ENCODE measurements at places on chromosomes 5 and 9.
A peak's percentile ranks its signal among the peaks of the same experiment; 100 is the strongest.

- no peaks in the 10 kb centered on the region for H3K27me3 ChIP-seq
- peaks cover 18% of the 10 kb centered on the region for H3K4me1 ChIP-seq
- H3K27ac ChIP-seq: peak overlapping the region; percentile 25
- peak overlapping the region; percentile 56 for H3K4me3 ChIP-seq
Observed at GRCh38 chr9:121500165-121500478, 478 bp upstream of the GGTA1 start.

- no peak overlapping the region for H3K27ac ChIP-seq
- H3K4me3 ChIP-seq: no peak overlapping the region
- H3K27me3 ChIP-seq: no peaks in the 10 kb centered on the region
- DNase-seq: no peak
- H3K4me1 ChIP-seq: no peaks in the 10 kb centered on the region
Observed at GRCh38 chr9:14671377-14671776, 21.9 kb downstream of the ZDHHC21 start.

DNA sequence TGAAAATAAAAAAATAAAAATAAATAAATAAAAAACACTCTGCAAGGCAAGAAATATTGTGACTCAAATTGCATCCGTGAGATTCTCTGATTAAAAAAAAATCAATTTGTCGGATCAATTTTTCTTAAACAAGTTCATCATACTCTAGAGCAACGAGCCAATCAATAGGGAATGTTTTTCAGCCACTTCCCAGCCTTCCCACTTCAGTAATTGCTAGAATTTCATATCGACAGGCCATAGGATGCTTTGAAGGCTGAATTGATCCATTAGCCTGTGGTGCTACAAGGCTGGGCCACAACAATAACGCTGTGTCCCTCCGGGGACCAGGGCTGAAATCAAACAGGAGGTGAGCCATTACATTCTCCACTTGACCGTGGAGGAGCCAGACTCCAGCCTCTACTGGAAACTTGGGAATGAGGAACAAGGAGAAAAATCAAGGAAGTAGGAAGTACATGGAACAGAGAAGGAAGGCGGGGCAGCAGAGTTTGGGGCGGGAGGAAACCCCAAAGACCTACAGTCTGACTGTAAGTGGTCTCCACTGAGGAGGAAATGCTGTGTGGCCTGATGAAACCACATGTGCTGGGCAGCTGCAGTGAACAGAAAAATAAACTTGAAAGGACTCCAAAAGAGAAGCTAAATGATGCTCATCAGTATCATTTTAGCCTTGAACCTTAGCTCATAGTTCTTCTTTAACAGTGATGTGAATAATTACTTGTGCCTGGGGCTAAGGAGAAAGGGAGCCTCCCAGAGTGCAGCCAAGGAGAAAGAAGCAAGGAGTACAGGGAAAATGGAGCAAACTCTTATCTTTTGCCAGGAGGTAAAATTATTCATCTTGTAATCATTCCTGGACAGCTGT lies 308.6 kb downstream of the TLE1 start:
- H3K36me3 ChIP-seq: no peaks in the 10 kb centered on the region
- no peak overlapping the region for H3K4me3 ChIP-seq
- no peak for DNase-seq
- H3K27ac ChIP-seq: no peak overlapping the region

DNA sequence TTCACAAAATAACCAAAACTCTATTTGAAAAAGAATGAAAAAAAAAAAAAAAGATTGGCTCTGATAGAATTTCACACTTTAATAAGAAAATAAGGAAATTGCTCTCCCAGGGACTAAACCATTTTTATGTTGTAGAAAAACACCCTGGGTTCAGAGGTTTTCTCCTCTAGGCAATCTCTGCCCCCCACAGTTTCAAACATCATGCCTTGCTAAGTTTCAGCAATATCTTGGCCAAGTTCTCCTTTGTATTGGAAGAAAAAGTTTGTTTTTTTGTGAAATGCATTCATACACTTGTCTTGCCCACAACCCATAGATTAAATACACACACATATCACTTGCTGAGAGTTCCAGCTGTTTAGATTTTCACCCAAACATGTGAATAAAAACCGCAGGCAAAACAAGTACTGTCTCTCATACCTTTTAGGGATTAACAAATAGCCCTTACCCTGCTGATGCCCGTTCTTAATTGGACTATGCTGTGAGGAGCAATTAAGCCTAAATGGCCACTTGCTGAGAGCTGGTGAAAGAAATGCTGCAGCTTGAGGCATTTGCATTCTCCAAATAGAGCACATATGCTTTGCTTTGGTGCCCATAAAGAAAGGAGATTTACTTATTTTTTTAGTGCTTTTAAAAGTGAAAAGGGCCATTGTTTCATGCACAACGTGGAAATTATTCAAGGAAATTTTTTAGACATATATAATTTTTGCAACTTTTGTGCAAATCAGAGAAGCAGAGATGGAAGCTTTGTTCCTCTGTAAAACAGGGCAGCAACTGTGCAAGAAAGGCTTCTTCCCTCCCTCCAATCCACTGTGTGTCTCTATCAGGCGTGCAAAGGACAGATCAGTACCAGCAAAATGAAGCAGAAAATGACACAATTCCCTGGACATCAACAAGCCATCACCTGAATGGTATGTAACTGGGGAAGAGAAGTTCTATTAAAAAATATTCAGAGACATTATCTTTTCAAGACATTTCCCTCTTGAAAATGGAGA lies 262.4 kb upstream of the KIF2A start:
- H3K27ac ChIP-seq: no peak overlapping the region
- no peak for DNase-seq
- H3K4me1 ChIP-seq: no peaks in the 10 kb centered on the region
- no peaks in the 10 kb centered on the region for H3K36me3 ChIP-seq

DNA sequence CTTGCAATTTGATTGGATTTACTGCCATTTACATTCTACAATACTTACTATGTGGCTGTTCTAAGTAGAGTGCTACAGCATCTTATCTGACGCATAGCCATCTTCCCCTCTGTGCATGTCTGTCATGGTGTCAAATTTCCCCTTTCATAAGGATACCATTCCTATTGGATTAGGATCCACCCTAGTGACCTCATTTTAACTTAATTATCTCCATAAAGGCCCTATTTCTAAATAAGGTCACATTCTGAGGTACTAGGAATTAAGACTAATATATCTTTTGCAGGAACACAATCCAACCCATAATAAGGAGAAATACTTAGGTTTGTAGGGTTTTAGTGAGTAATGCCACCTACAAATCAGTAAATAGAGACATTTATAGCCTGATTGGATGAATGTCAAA lies 268.0 kb downstream of the ADAMTSL1 start:
- no peaks in the 10 kb centered on the region for H3K4me1 ChIP-seq
- no peak overlapping the region for H3K4me3 ChIP-seq
- H3K36me3 ChIP-seq: no peaks in the 10 kb centered on the region
- no peak for DNase-seq
- no peak overlapping the region for H3K27ac ChIP-seq

GRCh38 chr9:129990269-129991010 lies 52.5 kb downstream of the FNBP1 start:
- peak overlapping the region; percentile 65 for H3K27ac ChIP-seq
- H3K4me1 ChIP-seq: no peaks in the 10 kb centered on the region
- no peaks in the 10 kb centered on the region for H3K27me3 ChIP-seq
- peak; percentile 79 for DNase-seq

DNA sequence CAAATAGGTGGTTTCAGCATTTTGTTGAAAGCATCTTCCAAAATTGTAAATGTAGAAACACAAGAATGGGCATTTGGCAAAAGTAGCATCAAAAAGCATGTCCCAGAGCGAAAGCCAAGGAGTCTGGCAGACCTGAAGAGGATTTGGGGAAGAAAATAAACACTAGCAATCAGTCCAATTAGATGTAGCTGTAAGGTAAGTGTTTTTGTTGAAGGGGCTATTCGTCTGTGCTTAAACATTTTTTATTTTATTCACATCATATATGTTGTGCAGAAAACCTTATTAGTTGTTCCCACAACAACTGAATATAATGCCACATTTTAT lies 954.1 kb upstream of the COX7C start:
- no peak overlapping the region for H3K4me3 ChIP-seq
- no peak for DNase-seq
- no peaks in the 10 kb centered on the region for H3K4me1 ChIP-seq
- H3K36me3 ChIP-seq: no peaks in the 10 kb centered on the region
- H3K27me3 ChIP-seq: no peaks in the 10 kb centered on the region

- H3K36me3 ChIP-seq: no peaks in the 10 kb centered on the region
- H3K4me3 ChIP-seq: no peak overlapping the region
- H3K27ac ChIP-seq: no peak overlapping the region
- H3K27me3 ChIP-seq: no peaks in the 10 kb centered on the region
- H3K4me1 ChIP-seq: no peaks in the 10 kb centered on the region
- DNase-seq: no peak
Observed at GRCh38 chr5:148457183-148457620, 73.4 kb downstream of the FBXO38 start.

- H3K4me1 ChIP-seq: no peaks in the 10 kb centered on the region
- no peak overlapping the region for H3K27ac ChIP-seq
- H3K36me3 ChIP-seq: no peaks in the 10 kb centered on the region
- H3K4me3 ChIP-seq: no peak overlapping the region
- DNase-seq: peak; percentile 25
- no peaks in the 10 kb centered on the region for H3K27me3 ChIP-seq
Observed at GRCh38 chr9:35697486-35697885, 7.8 kb upstream of the TPM2 start.

GRCh38 chr5:160036884-160037283 lies 27.9 kb downstream of the TTC1 start:
- DNase-seq: no peak
- no peaks in the 10 kb centered on the region for H3K4me1 ChIP-seq
- no peak overlapping the region for H3K4me3 ChIP-seq
- H3K36me3 ChIP-seq: no peaks in the 10 kb centered on the region
- H3K27ac ChIP-seq: no peak overlapping the region

GRCh38 chr5:83378624-83379289 lies 92.8 kb upstream of the VCAN start:
- H3K36me3 ChIP-seq: no peaks in the 10 kb centered on the region
- no peak overlapping the region for H3K27ac ChIP-seq
- DNase-seq: no peak
- H3K4me3 ChIP-seq: no peak overlapping the region
- H3K27me3 ChIP-seq: no peaks in the 10 kb centered on the region
- no peaks in the 10 kb centered on the region for H3K4me1 ChIP-seq

GRCh38 chr5:108521011-108521700 lies 139.3 kb upstream of the FBXL17 start:
- no peaks in the 10 kb centered on the region for H3K36me3 ChIP-seq
- no peak for DNase-seq
- peaks cover 8% of the 10 kb centered on the region for H3K4me1 ChIP-seq
- no peak overlapping the region for H3K27ac ChIP-seq
- no peaks in the 10 kb centered on the region for H3K27me3 ChIP-seq
- H3K4me3 ChIP-seq: no peak overlapping the region

GRCh38 chr9:21966140-21966851 lies 27.9 kb downstream of the CDKN2A start:
- H3K4me3 ChIP-seq: no peak overlapping the region
- no peak for DNase-seq
- no peak overlapping the region for H3K27ac ChIP-seq
- peaks cover 10% of the 10 kb centered on the region for H3K4me1 ChIP-seq
- H3K27me3 ChIP-seq: no peaks in the 10 kb centered on the region

DNA sequence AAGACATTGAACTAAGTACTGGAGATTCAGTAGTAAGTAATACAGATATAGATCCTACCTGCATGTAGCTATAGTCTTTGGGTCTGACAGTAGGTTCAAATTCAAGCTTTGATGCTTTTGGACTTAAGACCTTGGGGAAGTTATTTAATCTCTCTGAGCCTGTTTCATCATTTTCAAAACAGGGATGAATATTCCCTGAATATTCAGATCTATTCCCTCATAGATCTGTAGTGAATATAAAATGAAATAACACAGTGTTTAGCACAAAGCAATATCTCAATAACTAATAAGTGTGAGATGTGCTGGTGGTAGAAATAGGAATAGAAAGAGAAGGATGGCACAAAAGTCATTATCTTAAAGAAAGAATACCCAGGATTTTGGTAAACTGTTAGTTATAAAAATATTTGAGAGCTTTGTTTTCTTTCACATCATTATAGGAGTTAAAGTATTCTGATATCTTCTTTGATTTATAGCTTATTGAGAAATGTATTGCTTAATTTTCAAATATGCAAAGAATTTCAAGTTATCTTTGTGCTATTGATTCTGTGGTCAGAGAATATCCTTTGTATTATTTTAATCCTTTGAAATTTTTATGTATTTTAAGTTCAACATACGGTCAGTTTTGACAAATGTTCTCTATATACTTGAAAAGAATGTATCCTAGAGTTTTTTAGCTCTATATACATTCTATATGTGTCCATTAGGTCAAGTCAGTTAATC lies 11.4 kb upstream of the RANBP3L start:
- no peaks in the 10 kb centered on the region for H3K27me3 ChIP-seq
- H3K36me3 ChIP-seq: no peaks in the 10 kb centered on the region
- no peak for DNase-seq
- H3K27ac ChIP-seq: no peak overlapping the region
- H3K4me3 ChIP-seq: no peak overlapping the region

GRCh38 chr5:170760113-170760512 lies 23.4 kb upstream of the GABRP start:
- no peak overlapping the region for H3K4me3 ChIP-seq
- H3K4me1 ChIP-seq: no peaks in the 10 kb centered on the region
- no peaks in the 10 kb centered on the region for H3K36me3 ChIP-seq
- no peak overlapping the region for H3K27ac ChIP-seq

DNA sequence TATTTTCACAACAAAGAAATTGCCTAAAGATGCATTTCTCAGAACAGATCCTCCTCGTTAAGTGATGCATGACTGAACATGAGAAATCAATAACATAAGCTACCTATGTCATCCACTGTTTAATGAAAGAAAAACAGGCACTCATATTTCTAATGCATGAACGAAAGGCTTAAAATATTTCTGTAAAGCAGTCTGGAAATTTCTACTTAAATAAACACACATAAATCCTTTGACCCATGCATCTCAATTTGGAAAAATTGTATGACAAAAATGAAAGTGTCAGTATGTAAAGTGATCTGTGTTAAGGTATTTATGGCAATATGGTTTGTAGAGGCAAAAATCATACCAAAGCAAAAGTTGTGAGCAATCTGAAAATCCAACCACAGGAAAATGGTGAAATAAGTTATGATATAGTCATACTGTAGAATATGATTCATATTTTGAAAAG lies 399.2 kb upstream of the GRAMD2B start:
- H3K27me3 ChIP-seq: no peaks in the 10 kb centered on the region
- H3K36me3 ChIP-seq: no peaks in the 10 kb centered on the region
- H3K27ac ChIP-seq: no peak overlapping the region
- no peaks in the 10 kb centered on the region for H3K4me1 ChIP-seq
- H3K4me3 ChIP-seq: no peak overlapping the region
- no peak for DNase-seq
